Activated CD4-positive, CD25-positive, alpha-beta regulatory T cell treated with anti-CD3 and anti-CD28 coated beads, Interleukin-2, amount 50 U/mL, for 72 hours (primary cell): ENCODE measurements at places on chromosomes 1 and 21.

- DNase-seq, result no peak
Observed at GRCh38 chr1:177983077-177983476, 13.2 kb upstream of the SEC16B start.

- no peak for DNase-seq
Observed at GRCh38 chr21:38363693-38364092, 106.9 kb downstream of the KCNJ15 start.

- no peak for DNase-seq
Observed at GRCh38 chr1:169460191-169460833, 25.4 kb downstream of the SLC19A2 start.

GRCh38 chr1:38858833-38859560 lies 575 bp downstream of the RRAGC start:
- DNase-seq, result peak; percentile 63

DNA sequence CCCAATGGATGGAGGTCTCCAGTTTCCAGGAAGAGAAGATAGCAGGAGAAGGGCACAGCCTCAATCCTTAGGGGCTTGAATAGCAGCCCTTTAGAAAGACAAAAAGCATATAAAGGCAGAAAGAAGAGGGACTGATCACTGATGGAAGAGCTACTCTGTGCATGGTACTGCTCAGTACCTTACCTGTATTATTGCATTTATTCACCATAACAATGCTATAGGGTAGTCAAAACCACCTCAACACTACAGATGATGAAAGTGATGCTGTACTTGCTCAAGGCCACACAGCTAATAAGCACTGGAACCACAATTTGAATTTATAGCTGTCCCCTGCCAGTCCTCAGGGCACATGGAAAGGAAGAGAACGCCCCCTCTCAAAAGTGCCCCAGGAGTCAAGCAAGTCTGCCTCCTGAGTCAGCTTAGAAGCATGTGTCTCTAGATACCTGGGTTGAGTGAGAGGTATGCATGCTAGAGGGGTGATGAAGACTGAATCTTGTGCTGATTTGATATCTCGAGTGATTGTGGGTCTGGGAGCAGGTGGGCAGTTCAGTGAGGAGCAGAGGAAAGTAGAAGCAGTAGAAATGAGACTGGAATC lies 13.6 kb downstream of the DDAH1 start:
- DNase-seq, result no peak

DNA sequence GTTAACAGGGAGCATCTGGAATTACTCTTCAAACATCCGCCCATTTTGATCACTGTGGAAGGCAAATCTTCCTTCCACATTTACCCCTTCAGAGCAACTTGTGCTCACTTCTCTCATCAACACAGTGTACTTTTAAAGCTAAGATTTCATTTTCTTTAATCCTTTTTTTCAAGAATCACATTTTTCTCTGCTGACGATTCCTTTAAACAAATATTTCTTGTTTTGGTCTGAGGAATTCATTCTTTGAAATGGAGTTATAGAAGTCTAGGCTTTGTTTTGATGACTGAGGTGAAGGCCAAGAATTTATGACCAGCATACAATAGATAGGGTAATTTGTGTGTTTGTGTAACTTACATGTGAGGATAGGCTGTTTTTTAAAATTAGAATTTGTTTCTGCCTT lies 25.6 kb downstream of the LRRC42 start:
- no peak for DNase-seq

DNA sequence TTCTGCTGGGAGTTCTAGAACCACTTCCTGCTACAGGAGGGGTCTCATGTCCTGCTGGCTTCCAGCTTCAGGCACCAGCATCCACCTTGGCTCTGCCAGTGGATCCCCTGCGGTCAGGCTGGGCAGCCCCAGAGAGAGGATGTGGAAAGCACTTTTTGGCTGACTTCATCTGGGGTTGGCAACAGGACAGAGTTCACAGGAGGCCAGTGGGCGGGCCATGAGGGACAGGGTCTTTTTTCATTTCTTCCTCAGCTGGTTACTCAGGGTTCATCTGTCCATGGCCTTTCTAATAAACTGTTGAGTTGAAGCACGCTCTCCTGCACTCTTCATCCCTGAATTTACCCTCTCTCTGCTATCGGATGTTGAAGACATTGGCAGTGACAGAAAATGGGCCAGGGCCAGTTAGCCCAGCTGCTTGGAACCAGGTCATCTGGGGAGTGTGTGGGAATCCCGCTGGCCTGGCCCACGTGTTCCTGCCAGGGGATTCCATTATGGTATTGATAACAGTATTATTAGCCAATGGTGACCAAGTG lies 45.2 kb downstream of the RPS6KA1 start:
- no peak for DNase-seq

- DNase-seq, result no peak
Observed at GRCh38 chr21:28663754-28664153, 328.9 kb downstream of the LTN1 start.

DNA sequence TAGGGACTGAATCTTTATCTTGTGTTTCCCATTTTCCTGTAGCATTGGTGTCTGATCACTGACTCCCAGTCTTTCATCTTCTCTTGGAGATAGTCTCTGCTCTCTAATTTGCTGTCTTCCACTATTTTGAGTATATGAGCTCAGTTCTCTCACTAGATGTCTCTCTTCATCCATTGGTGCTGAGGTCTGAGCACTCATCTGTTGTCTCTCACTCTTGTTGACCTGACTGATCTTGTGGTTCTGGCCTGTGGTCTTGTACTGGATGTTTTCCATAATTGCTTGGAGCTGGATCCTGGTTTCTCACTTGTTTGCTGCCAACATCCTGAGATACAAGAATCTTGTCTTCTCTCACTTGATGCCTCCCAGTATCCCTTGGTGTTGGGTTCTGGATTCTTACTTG lies 25.1 kb upstream of the S100A11 start:
- DNase-seq, result no peak

DNA sequence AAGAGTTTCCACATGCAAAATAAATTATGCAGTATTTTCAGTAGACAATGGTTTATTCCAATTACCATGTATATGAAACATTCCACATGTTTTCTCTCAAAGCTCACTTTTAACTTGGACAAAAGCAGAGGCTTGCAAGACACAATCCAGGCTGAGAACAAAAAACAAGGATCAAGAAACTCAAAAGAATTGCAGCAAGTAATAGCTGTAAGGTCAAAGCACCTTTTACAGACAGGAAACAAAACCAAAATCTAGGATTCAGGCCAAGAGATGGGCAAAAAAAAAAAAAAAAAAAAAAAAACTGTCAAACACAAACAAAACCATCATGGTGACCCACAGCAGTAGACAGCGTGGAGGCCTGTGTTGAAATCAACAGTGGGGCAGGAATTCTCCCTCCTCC lies 9.3 kb downstream of the RGS1 start:
- DNase-seq, result no peak

- no peak for DNase-seq
Observed at GRCh38 chr21:37811711-37812110, 104.5 kb downstream of the KCNJ6 start.

GRCh38 chr1:200874694-200875093 lies 1.9 kb downstream of the GPR25 start:
- no peak for DNase-seq

DNA sequence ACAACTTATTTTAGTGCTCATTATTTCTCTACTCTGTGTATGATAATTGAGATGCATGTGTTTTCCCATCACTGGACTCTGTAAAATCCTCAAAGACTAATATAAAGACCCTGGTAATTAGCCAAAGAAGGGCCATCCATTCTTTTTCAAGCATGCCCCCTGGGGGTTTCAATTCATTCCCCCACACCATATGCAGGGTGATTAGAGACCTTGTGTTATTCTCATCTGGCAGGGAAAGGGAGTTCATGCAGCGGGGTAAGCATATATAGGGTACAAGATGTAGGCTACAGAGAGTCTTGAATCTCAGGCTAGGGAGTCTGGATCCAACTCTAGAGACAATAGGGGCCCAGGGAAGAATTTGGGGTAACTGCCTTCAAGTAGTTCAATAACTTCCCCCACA lies 166.5 kb downstream of the TNR start:
- no peak for DNase-seq

GRCh38 chr1:68173936-68174737 lies 58.2 kb downstream of the WLS start:
- no peak for DNase-seq

DNA sequence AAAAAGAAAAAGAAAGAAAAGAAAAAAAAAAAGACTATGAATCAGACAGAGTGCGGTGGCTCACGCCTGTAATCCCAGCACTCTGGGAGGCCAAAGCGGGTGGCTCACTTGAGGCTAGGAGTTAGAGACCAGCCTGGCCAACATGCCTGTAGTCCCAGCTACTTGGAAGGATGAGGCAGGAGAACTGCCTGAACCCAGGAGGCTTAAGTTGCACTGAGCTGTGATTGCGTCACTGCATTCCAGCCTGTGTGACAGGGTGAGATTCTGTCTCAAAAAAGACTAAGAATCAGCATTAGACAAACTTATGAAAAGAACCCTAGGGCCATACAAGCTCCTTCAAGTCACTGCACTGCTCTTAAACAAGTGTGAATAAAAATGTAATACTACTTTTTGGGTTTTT lies 16.9 kb downstream of the PSMB4 start:
- DNase-seq, result no peak

DNA sequence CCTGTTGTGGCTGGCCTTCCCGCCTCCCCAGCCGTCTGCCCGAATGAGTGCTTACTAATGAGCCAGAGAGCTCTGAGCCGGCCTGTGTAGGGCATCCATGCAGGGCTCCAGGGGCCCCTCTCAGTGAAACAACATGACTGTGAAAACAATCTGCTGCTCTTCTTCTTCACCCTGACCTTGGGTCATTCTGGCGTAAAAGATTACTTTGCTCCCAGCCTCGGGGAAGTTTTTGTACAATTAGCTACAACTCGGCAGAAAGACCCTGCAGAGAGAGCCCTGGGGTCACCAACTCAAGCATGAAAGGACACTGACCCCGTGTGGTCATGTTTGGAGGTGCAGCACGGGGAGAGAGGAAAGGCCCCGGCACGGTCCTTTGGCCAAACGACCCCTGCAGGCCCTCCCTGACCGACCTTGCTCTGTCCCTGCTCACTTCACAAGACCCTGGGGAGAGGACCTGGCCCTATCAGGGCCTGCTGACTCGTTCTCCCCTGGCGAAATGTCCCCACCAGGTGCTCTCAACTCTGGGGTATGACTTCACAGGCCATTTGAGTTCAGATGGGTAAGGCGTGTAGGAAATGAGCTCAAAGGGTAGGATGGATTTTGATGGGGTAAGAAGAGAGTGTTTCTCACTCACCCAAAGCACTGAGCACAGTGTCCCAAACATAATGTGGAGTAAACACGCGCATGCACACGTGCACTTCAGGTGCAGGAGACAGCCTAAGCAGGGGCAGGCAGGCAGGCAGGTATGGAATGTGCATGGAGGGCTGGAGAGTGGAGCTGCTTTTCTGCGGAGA lies 22.9 kb upstream of the FAM20B start:
- DNase-seq, result peak; percentile 74

DNA sequence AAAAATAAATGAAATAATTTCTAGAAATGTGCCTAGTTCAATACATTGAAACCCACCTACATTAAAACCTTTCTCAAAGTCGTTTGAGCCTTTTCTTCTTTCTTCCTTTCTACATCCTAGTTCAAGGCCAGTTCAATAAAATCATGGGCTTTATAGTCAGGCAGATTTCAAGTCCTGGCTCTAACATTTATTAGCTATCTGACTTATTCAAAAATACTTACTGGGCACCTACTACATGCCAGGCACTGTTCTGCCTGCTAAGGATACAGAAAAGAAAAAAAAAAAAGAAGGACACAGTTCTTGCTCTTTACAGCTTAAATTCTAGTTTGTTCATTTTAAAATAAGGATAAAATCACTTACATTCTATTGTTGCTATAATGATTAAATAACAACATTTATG lies 134.2 kb upstream of the FGGY start:
- no peak for DNase-seq

- no peak for DNase-seq
Observed at GRCh38 chr21:34545079-34545884, 33.3 kb upstream of the KCNE1 start.

GRCh38 chr1:35932941-35933340 lies 2.0 kb downstream of the AGO3 start:
- DNase-seq, result no peak

DNA sequence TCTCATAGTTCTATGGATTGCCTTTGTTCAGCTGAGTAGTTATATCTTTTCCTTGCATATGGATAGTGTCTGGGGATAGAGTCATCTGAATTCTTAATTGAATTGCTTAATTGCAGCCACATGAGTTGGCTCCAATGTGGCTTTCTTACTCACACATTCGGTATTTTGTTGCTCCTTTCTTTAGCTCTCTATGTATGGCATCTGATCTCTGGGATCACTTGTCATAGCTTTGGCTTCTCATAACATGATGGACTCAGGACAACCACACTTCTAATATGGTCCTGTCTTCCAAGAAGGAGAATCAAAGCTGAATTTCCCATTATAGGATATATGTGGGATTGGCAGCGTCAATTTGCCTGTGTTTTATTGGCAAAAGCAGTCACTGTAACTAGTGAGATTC lies 716.2 kb downstream of the NCAM2 start:
- DNase-seq, result no peak

DNA sequence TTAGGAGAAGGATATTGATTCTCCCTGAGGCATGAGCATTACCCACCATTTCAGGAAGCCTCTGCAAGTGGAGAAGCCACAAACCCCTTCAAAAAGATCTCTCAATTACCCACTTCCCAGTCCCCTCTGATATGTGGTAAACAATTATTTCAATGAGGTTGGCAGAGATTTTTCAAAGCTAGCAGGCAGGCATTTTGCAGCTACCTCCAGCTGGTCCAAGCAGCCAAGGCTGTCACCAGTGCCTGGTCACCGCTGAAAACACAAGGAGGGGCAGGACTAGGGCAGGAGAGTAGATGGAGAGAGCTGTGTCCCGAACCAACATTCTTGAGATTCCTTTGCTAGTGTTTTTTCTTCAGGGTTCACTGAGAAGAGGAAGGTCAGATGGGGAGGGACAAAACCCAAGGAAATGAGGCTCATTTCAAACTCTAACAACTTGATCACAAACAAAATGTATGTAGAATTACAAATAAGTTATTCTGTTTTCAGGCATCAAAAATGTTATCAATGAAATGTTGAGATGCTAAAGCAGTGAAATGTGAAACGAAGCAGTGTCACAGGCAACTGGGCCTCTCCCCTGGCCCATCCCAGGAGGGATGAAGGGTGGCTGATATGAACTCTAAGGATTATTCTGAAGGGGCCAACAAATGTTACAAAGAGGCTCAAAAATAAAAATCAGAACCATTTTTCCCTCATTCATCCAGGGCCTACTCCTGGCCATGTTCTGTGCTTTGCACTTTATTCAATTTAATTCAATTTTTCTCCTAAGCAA lies 22.3 kb downstream of the APP start:
- DNase-seq, result no peak
